ENCODE measurements at places on chromosomes 12 and 14.

GRCh38 chr12:13101821-13102375 is 1.6 kb downstream of the GSG1 start:
- no peak for DNase-seq

DNA sequence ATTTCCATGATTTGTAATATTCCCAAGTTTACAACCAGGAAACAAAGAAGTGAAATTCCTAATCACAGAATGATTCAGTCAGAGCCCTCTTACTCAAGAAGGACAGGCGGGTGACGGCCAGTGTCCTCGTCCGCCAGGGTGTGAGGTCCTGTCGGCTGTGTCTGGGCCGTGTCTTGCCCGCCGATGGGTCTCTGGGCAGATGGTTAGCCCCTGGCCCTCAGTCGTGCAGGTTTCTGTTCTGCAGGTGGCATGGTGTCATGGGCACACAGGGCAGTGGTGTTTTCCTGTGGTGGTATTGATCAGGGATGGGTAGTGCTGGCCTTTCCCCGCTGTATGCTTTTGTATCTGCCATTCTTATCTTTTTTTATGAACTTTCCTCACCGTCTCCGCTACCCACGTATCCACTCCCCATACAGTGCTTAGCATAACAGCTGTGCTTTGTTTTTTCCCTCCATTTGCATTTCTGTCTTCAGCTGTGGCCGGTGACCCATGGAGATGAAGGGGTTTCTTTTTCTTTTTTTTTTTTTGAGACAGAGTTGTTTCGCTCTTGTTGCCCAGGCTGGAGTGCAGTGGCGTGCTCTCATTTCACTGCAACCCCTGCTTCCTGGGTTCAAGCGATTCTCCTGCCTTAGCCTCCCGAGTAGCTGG is 100.7 kb downstream of the TSPAN9 start:
- DNase-seq, result no peak

DNA sequence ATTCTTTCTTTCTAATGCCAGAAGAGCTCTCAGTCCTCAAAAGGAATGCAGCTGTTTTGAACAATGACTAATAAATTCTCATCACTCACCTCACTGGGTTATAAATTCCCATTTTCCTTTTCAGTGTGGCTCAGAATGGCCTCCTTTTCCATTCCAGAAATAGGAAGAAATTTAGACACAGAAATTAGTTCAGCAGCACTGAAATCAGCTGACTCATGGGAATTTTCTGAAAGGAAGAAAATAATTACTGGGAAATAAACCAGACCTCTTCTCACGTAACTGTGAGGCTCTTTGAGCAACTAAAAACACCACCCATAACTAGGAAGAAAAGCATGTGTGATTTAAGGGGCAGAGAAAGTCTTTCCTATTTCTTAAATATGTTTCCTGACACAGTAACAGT is 23.8 kb downstream of the CD163 start:
- no peak for DNase-seq

- DNase-seq, result no peak
Measured at GRCh38 chr14:58060077-58060476, 91.9 kb downstream of the ARMH4 start.

DNA sequence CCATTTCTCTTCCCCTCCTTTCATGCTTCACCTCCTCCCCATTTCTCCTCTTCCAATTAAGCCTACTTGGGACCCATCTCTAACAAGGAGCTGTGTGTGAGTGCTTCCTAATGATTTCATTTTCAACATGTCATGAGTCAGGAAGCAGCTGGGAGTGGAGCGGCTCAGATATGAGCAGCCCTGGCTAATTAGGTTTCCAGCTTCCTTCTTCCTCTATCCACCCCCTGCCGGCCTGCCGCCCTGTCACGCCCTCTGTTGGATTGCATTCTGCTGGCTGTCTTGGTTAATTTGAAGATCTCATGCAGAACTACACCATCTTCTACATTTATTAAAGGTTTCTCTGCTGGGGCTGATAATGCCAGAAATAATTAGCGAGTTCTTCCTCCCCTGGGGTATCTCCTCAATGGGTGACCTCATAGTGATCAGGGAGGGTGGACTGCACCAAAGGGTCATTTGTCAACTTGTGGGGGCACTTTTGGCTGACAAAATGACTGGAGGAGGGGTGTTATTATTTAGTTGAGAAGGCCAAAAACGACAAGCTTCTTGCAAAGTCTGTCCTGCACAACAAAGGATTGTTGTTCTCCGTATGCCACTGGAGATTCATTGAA is 300.9 kb upstream of the SRRM4 start:
- DNase-seq, result no peak

DNA sequence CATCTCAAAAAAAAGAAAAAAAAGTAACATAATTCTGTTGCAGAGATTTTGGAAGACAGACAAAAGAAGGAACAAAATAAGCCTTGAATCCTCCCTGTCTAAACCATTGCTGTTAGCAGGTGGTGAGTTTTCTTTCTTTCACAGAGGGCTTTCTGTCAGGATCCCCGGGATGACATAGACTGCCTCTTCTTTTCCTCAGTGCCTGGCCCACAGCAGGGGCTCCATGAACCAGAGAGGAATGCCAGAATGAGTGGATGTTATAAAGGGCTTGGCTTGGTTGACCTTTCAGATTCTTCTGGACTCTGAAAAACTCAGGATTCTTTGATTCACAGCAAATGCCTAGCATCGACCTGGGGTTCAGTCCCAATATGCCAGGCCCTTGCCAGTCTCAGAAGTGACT is 45.8 kb upstream of the CORO1C start:
- no peak for DNase-seq

DNA sequence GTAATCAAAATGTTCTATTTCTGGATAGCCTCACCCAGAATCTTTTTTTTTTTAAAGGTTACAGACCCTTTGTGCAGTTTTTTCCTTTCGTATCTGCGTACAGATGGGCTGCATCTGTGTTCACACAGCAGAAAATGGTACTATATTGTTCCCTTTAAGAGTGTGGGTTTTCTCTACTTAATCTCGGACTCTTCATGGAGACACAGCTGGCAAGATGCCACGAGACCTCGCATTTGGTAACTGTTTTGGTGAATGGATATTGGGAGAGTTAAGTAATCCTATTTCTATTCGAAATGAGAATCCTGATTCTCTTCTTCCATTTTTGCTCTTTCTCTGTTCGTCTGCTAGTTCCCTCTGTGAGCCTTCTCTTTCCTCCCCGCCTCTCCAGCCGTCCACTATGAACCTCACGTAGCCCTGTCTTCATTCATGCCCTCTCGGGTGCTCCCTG is 85.7 kb downstream of the SAMD4A start:
- DNase-seq, result no peak

DNA sequence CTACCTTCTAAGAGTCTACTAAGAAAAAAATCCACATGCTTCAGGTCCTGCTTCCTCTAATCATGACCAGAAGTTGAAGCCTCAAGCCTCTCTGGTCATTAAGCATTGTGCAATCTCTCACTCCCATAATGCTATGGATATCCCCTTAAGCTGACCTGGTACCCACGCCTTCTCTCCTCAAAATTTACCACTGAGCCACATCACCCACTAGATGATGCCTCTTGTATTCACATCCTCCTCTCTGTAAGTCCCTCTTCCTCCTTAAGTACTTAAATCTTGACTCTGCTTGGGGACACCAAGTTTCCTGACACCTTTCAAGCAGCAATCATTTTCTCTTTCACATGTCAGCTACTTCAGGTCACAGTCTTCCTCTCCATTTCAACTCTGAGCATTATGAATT is 9.8 kb downstream of the GALNT4 start:
- no peak for DNase-seq

GRCh38 chr12:130813436-130813835 is 25.6 kb downstream of the STX2 start:
- no peak for DNase-seq

DNA sequence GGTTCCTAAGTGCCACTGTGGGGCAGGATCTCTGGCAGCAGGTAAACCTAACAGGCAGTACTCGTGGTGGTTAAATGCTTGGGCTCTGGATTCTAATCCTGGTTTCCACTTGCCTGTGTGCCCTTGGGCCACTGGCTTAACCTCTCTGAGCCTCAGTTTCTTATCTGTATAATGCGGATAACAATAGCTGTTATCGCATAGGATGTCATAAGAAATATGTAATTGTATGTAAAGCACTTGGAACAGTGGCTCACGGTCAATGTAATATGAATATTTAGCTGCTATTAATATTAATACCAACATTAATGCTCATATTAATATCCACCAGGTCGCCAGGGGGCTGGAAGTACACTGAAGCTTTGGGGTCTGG is 16.8 kb downstream of the FOXN4 start:
- no peak for DNase-seq

GRCh38 chr12:25886396-25886795 is 72.1 kb upstream of the RASSF8 start:
- DNase-seq, result no peak

- DNase-seq, result no peak
Measured at GRCh38 chr14:99179946-99180345, 92.1 kb downstream of the BCL11B start.

GRCh38 chr12:20463913-20464524 is 95.7 kb downstream of the PDE3A start:
- no peak for DNase-seq

- no peak for DNase-seq
Measured at GRCh38 chr12:121167232-121167820, 34.6 kb downstream of the P2RX7 start.

DNA sequence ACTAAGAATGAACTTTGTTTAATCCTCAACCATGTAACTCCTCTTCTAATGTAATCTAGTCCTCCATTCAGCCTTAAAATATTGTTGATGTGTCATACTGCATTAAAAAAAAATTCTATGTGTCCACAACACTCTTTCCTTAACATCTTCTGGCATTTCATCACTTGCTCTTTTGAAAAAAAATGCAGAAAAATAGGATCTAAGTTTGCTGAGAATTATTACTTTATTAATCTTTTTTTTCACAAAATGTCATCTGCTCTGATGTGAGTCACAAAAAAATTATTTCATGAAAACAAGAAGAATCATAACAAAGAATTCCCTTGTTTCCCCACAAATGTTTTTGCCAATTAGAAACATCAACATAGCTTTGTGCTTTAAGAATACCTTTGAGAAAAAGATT is 410.1 kb upstream of the MGAT4C start:
- no peak for DNase-seq

DNA sequence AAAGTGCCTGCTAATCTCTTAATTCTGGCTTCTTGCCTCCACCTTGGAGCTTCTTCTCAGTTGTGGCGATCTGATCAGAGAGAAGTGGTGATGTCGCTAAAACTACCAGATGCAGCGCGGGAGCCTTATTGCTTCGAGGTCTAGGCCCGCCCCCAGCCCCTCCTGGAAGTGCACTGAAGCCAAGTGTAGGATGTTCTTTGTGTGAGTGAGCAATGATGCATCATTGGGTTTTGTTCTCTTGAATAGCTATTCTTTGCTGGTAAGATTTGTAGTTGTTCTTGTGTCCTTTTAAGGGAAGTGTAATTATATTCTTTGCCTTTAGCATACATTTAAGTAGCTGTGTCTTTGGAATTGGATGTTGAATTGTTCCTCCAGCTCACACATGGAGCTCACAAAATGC is 35.8 kb downstream of the MTHFD1 start:
- no peak for DNase-seq

- no peak for DNase-seq
Measured at GRCh38 chr14:51738754-51739153, 87.0 kb downstream of the FRMD6 start.

- no peak for DNase-seq
Measured at GRCh38 chr14:75577090-75577489, 1.3 kb upstream of the FLVCR2 start.

DNA sequence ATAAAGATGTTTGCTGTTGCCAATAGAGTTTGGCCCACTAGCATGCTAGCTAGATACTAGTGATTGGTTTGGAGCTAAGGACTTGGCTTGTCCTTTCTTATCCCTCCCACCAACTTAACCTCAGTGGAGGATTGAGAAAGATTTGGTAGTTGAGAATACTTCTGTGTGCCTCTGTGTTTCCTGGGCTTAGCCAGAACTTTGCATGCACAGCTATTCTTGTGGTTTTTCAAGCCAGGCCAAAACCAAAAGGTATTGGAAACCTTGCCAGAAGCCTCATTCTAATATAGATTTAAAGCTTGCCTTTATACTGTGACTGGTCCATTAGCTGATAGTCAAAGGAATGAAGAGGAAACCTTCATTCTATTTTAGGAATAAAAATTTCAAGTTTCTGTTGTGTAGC is 188.5 kb downstream of the CCDC91 start:
- no peak for DNase-seq

DNA sequence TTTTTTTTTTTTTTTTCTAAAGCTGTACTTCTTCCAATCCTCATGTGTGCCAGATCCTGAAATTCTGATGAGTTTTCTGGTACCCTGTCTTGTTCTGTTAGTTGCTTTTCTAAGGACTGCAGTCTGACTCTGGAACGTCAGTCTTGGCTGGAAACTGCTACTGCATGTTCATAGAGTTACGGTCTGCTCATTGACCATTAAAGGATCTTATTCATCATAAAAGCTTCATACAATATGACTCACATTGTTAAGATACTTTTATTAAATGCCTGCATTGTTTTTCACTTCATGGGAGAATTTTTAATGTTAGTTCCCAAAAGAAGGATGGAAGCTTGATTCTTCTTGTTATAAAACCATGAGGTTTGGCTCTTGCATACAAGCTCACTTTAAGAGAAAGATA is 233.6 kb downstream of the SYT10 start:
- DNase-seq, result no peak

DNA sequence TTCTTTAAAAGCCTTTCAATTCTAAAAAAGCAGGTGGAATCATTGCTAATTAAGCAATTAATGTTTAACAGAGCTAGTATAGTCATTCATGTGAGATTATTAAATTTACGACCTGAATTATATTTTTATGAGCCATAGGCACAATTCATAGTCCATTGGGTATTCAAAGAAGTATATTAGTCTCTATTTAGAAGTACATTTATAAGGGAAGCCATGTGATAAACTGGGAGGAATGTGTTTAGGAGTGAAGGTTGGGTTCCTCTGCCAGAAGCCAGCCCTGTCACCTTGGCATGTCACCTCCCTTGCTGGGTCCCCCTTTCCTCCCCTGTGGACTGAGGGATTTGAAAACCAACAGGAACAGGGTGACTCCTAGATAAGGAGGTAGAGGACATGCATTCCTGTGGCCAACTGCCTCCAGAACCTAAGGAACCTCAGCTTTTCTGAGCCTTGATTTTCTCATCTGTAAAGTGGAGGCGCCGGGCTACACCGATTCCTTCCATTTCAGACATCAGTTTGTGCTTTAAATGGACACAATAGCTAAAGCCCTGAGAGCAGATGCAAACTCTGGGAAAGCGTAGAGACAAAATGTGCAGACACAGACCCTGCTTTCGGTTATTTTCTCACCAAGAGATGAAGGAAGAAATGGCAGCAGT is 5.4 kb upstream of the KRT2 start:
- DNase-seq, result no peak

DNA sequence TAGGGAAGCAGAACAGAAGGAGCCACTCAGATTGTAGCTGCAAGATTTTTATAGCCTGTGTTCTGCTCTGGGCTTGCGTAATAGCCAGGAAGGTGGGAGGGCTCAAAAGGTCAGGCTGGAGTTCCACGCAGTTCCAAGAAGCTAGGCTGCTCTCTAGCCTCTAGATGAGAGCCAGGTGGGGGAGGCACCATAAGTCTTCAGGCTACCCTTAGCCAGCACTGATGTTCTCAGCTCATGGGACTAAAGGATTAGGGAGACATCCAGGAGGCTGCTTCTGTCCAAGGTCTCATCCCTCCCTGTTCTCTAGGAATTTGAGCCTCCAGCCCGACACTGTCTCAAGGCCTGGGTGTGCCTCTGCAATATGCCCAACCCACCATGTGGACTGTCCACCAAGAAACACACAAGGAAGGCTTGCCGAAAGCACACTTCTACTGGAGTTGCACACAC is 1.7 kb downstream of the LMBR1L start:
- no peak for DNase-seq

GRCh38 chr14:105185001-105185400 is 3.9 kb upstream of the NUDT14 start:
- DNase-seq, result no peak

All from stimulated activated effector memory CD8-positive, alpha-beta T cell treated with anti-CD3 and anti-CD28 coated beads, Interleukin-12 subunit alpha, Interleukin-12 subunit beta, amount 100 ng/mL, for 72 hours (primary cell).